ENCODE measurements at places on chromosomes 2 and 18.
A peak's percentile ranks its signal among the peaks of the same experiment; 100 is the strongest.

- no peak for DNase-seq
These were observed 210.9 kb upstream of the PKDCC start for GRCh38 chr2:41836948-41837347.

DNA sequence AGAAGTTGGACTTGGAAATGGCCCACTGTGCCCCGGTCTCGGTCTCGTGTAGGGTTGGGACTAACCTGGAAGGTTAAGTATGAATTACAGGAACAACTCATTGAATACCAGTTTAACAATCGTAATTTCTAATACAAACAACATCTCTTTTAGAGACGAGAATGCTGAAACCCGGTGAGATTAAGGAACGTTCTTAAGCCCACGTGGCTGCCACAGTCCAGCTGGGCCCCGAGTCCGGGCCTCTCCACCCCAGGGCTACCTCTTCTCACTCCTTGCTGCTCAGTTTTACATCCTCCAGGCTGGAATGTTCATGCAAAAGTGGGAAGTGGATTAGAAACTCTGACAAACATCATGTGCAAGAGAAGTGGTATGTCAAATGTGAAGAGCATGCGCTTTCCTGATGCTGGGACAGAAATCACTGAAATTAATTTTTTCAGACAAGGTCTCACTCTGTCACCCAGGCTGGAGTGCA lies 29.4 kb downstream of the NGEF start:
- no peak for DNase-seq

DNA sequence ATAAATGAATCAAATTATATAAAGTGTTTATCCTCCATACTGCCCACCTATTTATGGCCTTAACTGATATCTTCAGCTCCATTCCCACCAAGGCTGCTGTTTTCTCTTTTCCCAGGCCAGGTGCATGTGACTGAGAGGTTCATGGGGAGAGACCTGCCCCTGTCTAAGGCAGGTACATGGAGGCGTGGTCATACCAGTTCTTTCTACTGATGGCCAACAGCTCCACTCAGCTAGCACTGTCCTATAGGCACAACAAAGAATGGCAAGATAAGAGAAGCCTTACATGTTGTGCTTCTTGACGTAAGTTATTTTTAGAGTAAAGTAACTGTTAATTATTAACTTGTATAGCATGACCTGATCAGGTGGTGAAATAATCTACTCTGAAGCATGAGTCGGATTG lies 16.8 kb downstream of the AKAIN1 start:
- no peak for DNase-seq

- DNase-seq, result no peak
These were observed 104.6 kb upstream of the COL3A1 start for GRCh38 chr2:188869550-188869949.

DNA sequence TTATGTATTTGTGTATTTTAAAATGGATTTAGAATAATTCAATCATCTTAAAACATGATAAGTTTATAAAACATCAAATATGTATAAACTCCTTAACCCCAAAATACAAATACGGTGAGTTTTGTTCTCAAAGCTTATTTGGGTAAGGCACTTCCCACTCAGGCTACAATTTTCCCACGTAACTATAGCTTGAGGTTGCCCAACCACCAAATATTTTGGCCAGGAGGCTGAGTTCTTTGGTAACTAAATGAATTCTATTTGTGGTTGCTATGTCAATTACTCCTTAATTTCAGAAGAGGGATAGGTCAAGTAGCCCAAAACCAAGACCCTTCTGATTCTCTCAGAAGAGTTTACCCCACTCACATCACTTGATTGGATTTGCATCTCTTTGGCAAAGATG lies 70.4 kb downstream of the MYL12B start:
- no peak for DNase-seq

DNA sequence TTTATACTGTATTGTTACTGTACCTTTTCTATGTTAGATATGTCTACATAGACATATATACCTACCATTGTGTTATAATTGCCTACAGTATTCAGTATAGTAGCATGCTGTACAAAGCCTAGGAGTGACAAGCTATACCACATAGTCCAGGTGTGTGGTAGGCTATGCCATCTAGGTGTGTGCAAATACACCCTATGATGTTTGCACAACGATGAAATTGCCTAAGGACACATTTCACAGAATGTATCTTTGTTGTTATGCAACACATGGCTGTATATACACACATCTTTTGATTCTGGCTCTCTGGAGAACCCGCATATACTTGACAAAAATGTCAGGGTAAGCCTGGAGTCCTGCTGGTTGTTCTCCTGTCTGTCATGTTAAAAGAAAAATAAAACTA lies 85.1 kb downstream of the BCL2L11 start:
- DNase-seq, result peak; percentile 40

- no peak for DNase-seq
These were observed 16.3 kb upstream of the PDCL3 start for GRCh38 chr2:100546469-100546868.

DNA sequence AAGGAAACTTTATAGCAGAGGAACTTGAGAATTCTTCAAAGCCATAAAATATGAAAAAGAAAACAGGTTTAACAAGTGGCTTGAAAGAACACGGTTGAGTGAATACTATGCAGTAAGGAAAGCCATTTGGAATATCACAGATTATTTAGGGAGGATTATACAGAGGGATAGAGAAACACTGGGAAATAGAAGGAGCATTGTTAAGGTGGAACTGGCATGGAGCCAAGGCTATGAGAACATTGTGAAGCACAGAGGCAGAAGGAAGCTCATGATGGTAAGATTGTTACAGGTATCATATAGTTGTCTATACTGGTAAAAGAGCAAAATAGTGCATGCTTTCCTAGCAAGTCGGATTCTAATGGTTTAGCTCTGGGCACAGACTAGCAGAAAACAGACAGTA lies 87.1 kb downstream of the SS18 start:
- no peak for DNase-seq

DNA sequence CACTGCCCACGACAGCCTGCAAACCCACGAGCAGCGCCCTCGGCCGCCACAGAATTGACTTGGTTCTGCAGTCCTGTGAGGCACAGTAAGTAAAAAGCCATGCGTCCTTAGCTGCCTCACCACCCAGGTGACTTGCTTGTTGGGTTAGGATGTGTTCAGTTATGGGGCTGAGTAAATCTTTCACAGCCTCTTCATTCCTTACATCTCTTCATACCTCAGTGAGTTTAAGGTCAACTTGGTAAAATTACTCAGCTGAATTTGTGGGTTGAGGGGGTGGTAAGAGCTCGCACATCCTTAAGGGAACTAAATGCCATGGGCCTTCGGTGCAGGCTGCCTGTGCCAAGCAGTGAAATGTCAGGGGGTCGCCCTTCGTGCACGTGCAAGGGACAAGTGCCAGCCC lies 165.2 kb upstream of the ALKAL2 start:
- DNase-seq, result no peak

DNA sequence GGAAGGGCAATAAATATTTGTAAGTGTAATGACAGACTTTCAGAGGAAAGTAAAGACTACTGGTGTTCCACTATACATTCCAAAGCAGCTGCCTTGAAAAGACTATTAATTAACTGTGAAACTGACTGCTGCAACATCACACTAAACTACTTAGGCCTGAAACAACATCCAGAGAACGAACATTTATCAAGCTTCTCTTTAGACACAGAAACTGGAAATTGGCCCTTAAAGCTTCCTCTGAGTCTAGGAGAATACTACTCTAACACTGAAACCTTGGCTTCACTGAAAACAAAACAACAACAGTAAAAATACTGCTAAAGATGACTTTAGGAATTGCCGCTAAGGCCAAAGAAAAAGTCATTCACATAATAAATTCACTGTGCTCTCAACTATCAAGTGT lies 74.6 kb downstream of the ESCO1 start:
- DNase-seq, result no peak

DNA sequence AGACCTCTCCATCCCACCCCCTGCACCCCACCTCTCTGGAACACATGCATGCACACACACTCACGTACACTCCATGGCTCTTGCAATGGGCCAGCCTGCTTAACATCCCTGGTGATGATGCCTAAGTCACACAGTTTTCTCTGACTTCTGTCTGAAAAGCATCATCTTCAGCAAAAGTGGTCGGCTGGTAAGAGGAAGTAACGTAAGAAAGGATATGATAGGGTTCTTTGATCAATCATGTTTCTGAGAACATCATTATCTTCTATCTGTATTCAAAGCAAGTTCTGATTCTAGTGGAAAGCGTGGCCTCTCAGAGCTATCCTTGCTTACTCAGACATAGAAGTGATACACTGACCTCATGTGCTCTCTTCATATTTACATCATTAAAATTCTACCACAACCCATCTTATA lies 11.4 kb upstream of the NDUFV2 start:
- no peak for DNase-seq

DNA sequence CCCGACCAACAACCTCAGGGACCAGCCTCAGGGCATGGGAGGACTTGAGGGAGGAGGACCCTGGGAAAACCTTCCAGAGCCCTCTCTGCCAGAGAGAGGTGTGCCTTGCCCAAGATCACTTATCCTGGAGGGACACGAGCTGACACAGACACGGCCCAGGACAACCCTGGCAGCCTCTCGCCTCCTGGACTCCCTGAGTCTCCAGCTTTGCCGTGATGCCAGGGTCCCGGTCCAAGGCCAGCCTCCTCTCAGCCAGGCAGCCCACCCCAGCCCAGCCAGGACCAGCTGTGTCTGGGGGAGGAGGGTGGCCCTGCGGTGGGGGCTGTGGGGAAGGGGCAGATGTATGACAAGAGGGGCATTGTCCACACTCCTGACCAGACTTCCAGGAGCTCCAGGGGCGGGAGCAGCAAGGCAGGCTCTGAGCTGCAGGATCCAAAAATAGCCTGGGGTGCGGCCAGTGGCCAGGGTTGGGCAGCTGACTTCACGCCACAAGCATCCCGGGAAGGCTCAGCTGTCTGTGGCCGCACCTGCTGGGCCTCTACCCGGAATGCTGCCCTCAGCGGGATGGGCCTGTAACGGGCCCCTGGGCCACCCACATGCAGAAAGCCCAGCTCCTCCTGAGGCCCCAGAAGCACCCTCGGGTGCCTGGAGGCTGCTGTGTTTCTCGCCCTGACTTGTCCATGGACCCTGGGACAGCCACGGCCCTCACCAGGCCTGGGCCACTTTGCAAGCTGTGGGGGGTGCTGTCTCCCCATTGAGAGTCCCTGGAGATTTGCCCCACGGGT lies 65.5 kb upstream of the GPC1 start:
- DNase-seq, result no peak

- DNase-seq, result no peak
These were observed 2148.5 kb upstream of the PIK3C3 start for GRCh38 chr18:39806525-39806924.

- no peak for DNase-seq
These were observed 37.9 kb downstream of the PMS1 start for GRCh38 chr2:189821953-189822748.

DNA sequence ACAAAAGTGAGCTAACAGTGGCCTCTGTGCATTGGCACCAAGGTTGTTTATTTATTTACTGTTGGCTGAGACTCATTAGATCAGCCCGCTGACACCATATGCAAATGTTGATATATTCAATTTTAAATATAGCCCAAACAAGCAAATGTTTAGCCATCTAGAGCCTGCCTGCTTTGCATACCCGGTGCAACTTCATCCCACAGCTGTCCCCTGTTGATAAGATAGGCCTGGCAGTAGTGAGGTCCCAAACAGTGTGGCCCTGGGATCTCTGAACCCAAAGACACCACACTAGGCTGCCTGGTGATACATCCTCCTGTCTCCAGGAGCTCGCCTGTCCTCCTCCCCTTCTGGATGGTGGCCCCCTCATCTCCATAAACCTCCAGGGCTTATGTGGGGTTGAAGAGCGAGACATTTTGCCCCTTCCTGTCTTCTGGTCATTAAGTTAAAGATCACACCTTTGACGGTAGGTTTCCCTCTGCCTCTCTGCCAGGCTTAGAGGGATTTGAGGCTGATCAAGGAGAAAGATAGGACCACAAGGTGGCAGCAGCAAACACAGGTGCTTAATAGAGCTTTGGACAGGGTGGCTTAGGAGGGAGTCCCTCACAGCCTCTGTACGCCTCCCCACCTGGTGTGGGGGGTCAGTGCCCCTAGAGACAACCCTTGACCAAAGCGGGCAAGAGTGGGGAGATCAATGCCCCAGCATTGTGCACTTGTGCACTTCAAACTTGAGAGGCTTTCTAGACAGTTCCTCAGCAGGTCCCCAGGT lies 23.7 kb upstream of the MYO5B start:
- DNase-seq, result no peak

- DNase-seq, result no peak
These were observed 14.0 kb upstream of the PRKCE start for GRCh38 chr2:45637440-45637839.

DNA sequence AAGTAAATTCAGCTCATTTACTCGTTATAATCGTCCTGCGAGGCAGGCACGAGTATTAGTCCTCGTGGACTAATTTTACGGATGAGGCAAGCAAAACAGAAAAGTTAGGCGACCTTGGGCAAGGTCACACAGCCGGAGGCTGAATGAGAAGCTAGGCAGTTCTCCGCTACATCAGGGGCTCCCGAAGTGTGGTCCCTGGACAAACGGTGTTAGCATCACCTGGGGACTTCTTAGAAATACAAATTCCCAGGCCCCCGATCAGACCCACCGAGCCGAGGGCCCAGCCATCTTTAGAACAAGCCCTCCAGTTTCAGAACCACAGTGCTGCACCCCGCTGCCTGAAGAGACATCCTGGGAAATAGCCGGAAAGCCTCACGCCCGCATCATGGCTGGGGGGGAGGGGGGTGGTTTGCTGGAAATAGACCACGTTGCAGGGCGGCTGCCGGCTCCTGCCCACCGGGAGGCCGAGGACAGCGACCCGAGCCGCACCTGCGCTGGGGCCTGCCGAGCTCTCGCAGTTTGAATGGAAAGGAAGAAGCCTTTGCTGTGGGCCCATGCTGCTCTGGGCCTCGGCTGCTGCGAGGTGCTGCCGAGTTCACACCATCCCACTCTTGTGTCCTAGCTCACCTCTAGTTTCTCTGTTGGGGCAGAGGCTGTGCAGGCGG lies 72.2 kb downstream of the TFCP2L1 start:
- no peak for DNase-seq

GRCh38 chr2:120465012-120465700 lies 119.2 kb downstream of the INHBB start:
- DNase-seq, result no peak

- no peak for DNase-seq
These were observed 121.3 kb downstream of the MTX2 start for GRCh38 chr2:176390276-176391147.

GRCh38 chr2:171226461-171226860 lies 65.8 kb upstream of the TLK1 start:
- no peak for DNase-seq

- DNase-seq, result no peak
These were observed 144.8 kb downstream of the ARHGAP28 start for GRCh38 chr18:6874315-6874714.

DNA sequence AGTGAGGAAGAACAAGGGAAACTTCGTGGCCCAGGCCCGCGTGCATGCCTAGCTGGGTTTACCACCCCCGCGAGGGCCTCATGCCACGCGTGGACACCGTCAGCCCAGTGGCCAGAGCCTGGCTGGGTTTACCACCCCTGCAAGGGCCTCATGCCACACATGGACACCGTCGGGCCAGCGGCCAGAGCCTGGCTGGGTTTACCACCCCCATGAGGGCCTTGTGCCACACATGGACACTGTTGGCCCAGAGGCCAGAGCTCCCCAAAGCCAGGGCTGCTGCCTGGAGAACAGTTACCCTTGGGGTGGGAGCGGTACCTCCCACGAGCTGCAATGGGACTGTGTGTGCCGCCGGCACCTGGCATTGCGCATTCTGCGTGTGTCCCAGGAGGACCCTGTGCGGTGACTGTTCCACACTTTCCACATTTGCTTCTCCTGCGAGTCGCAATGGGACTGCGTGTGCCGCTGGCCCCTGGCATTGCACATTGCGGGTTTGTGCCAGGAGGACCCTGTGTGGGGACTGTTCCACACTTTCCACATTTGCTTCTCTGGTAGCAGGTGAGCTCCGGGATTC lies 105.6 kb upstream of the CTDP1 start:
- no peak for DNase-seq
